ENCODE measurements at places on chromosomes 1 and 21. TPM values are rescaled to one million over a fixed set of nuclear protein-coding genes. Genes with fewer than 3 reads are reported as not detected.

CLCNKB gene
- total RNA-seq, result 0.08 TPM

PODN gene
- total RNA-seq, result not detected

HSD3B2 gene
- total RNA-seq, result not detected

OR2T34 gene
- not detected for total RNA-seq

MTF2 gene
- 13.6 TPM for total RNA-seq

ERVH48-1 gene
- not detected for total RNA-seq
